ENCODE measurements at places on chromosomes 7 and 10.

- DNase-seq, result no peak
Measured at GRCh38 chr10:92573091-92573797, 649 bp downstream of the IDE start.

DNA sequence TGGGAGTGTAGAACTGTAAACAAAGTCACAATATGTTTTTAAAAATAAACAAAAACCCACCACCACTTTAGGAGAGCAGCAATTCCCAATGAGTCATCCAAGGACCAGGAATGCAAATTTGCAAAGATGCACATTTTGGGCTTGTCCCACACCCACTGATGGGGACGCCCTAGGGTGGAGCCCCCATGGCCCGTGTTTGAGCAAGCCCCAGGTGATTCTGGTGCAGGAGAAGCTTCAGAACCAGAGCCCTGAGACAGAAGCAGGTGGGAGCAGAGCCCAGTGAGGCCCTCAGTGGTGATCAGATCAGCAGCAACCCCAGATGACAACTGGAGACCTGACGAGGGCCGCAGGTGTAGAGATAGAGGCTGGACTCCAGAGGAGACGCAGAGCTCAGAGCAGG, 55.1 kb upstream of the PFKP start:
- no peak for DNase-seq

GRCh38 chr7:7977774-7978173, 9.2 kb downstream of the GLCCI1 start:
- DNase-seq, result no peak

DNA sequence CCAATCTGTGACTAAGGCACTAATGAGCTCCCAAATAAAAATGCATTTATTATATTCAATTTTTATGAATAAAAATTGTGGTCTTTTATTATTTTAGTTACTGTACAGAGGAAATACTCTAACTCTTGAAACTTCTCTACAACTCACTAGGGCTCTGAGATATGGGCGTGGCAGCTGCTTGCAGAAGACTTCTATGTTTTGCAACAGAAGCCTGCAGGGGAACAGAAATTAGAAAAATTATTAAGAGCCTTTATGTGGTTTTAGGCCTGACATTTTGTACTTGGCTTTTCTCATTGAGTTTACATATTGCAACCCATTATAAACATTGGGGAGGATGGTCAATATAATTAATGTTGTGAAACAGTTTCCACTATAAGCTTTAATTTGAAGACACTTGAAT, 581.4 kb downstream of the TNS3 start:
- no peak for DNase-seq

GRCh38 chr10:71234004-71234894, 21.9 kb downstream of the UNC5B start:
- no peak for DNase-seq

DNA sequence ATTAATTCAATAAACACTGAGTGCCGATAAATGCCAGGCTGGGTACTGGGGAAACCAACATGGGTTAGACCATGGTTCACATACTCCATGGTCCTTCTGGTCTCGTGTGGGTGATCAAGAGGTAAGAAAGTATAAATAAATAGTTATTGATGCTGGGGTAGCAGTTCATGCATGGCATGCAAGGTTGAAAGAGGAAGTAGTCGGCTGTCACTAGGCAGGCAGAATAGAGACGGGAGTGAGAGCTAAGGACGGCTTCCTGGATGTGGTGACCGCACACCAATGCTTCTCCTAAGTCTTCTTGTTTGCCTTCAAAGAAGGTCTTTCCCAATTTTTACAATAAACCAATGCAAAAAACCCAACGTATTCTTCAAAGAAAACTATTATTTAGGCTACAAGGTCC, 208.6 kb downstream of the ADAM12 start:
- no peak for DNase-seq

DNA sequence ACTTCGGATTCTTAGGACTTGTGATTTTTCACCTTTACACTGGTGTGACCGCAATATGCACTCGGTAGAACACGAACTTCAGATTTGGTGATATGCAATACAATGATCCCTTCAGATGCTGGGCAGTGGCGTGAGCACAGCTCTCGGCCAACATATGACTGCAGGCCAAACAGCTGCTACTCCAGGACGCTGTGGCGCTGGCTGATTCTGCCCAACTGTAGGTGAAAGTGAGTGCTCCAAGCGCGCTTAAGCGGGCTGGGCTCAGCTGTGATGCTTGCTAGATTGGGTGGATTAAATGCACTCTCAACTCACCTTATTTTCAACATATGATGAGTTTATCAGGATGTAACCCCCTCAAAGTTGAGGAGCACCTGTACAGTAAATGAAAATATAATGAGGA, 137.6 kb upstream of the RET start:
- DNase-seq, result no peak

DNA sequence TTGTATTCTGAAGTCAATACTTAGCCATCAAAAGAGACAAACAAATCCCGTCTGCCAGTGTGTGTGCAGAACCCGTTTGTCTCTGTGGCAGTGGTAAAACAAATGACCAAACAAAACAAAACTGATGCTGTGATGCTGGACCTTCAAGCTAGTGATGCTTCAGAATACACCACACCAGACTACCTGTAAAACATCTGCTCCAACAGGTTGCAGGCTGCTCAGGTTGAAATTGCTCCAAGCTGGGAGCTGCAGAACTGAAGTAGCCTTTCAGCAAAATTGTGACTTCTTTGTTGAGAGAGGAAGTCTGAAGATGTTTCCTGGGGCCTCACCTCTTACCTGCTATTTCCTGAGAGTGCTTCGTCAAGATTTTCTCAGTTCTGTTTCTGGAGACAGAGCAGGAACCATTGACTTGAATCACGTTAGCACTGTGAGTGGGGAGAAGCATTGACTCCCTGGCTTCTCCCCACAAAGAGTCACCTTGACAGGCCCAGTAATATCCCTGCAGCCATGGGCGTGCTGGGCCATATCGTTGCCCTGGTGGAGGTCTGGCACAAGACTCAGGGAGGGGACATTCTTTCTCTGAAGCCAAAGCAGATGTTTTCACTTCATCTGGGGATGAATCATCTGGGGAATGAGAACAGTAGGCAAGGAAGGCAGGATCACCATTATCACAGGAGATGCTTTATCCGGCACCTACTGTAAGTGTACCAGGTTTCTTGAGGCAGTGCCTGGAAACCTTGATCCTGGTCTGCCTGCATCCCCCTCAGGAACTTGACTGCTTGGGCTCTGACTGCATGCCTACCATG, 80.2 kb downstream of the RBM20 start:
- peak; percentile 25 for DNase-seq

- peak; percentile 66 for DNase-seq
Measured at GRCh38 chr7:137592232-137592896, 248.8 kb upstream of the PTN start.

- DNase-seq, result no peak
Measured at GRCh38 chr10:121002586-121003205, 151.5 kb downstream of the WDR11 start.

- no peak for DNase-seq
Measured at GRCh38 chr10:958106-958505, 26.6 kb upstream of the LARP4B start.

- DNase-seq, result no peak
Measured at GRCh38 chr7:27141923-27142579, 1.4 kb downstream of the HOXA5 start.

DNA sequence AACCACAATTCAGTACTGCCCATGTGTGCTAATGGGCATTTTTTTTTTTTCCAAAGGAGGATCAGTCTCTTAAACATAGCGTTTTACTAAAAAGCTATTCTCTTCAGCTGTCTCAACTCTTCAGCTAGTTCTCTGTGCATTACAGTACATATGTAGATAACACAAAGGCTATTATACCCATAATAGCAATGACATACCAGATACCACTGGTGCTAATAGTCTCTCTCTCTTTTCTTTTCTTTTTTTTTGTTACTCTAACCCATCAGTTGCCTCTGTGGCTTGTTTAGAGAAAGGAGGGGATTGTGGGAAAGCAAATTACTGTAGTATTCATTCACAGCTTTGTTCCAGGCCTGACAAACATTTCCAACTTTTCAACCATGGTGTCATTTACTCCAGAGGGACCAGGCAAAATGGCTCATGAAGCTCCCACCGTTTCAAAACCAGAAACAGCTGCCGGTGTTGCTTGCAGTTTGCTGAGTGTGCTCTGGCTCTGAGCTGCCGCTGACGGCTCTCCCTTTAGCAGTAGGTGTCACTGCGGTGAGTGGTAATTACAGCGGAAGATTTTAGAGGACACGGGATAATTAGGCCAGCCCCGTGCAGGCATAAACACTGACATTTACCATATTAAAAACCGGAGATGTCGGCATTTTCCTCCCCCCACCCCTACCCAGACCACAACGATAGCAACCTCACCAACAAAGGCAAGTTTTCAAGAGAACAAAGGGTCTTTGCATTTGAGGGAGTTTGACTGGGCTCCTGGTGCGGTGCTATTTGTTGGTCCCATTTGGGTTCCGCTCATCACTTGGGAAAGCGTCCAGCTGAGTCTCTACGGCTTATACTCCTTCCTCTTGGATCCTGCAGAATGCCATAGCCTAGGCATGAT, 1005.5 kb downstream of the KCNMA1 start:
- no peak for DNase-seq

- peak; percentile 62 for DNase-seq
Measured at GRCh38 chr10:68156373-68157185, 47.3 kb downstream of the MYPN start.

DNA sequence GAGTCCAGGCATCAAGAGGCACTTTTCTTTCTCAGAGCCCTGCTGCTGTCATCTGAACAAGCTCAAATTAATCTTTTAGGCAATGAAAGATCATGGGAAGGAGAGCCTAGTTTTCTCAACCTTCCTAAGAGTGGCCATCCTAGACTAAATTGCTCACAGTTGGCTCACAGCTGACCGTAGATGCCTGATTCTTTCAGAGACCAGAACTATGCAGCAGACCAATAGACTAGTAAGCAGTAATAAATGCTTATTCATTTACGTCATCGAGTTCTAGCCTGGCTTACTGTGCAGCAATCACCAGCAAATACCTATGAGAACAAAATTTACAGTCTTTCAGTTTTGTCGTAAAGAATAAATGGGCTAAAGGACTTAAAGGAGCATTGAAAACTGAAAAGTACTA, 602.9 kb upstream of the GHITM start:
- no peak for DNase-seq

DNA sequence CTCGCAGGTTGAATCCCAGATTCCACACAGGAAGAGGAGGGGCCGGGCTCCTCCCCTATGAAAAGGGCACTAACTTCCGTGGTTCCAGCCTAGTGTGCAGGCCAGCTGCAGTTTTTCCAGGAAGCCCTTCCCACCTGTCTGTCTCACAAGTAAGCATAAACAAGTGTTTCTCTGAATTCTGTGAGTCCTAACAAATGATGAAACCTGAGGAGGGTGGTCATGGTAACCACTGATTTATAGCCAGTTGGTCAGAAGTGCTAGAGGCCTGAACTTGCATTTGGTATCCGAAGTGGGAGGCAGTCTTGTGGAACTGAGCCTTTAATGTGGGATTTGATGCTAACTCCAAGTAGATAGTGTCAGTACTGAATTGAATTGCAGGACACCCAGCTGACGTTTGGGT, 54.7 kb upstream of the STEAP4 start:
- DNase-seq, result no peak

GRCh38 chr7:116884691-116885090, 22.3 kb downstream of the CAPZA2 start:
- DNase-seq, result no peak

GRCh38 chr7:29607889-29608288, 44.3 kb downstream of the PRR15 start:
- DNase-seq, result no peak

- no peak for DNase-seq
Measured at GRCh38 chr10:60188548-60188947, 201.1 kb downstream of the ANK3 start.
